ENCODE measurements at places on chromosomes 16 and 17. TPM values are rescaled to one million over a fixed set of nuclear protein-coding genes. Genes with fewer than 3 reads are reported as not detected.

Gene ATP1B2
- polyA plus RNA-seq, result 0.05 TPM

- no peak overlapping the region for H3K27ac ChIP-seq
- peaks cover 6% of the 10 kb centered on the region for H3K36me3 ChIP-seq
- H3K27me3 ChIP-seq, result no peaks in the 10 kb centered on the region
- H3K4me1 ChIP-seq, result peaks cover 9% of the 10 kb centered on the region
Observed at GRCh38 chr16:9088848-9089247, 2.6 kb upstream of the HAPSTR1 start.

DNA sequence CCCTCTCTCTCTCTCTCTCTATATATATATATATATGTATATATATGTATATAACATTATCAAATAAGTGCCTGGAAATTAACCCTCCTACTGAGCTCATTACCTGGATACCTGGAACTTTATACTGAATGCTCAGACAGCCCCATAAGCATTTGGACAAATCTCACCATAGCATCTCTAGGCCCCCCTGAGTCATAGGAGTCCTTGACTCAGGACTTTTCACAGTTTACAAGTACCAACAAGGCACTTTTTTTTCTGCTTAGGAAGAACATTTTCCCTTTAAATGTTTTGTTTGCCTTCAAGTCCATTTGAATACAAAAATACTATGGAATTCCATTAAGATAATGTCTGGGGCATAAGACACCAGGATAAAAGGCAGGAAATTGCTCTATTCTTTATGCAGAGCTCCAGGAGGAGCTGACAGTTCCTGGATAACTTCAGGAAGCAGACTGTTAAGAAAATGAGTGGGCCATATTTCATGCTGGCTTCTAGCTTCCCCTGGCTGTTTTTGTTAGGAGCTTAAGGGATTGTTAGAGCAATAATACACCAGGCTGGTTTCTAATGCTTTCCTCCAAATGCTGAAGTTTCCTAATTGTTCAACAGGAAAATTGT is 171.7 kb upstream of the ASIC2 start:
- no peaks in the 10 kb centered on the region for H3K4me1 ChIP-seq
- H3K36me3 ChIP-seq, result no peaks in the 10 kb centered on the region
- H3K27ac ChIP-seq, result no peak overlapping the region
- H3K27me3 ChIP-seq, result no peaks in the 10 kb centered on the region
- DNase-seq, result no peak
- H3K4me3 ChIP-seq, result no peak overlapping the region

DNA sequence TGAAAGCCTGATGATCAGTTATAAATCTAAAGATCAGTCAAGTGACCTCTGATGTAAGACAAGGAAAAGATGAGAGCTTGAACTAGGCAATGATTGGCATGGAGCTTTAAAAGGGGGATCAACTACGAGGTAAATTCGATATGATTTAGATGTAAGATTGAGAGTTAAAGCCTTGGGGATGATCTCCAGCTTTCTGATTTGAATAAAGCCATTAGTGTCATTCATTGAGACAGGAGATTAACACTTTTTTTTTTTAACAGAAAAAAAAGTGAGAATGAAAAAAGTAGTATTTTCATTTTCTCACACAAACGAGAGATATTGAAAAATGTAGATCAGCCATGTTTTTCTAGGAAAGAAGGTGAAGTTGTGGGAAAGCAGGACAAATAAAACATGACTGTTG is 225.4 kb downstream of the CNTNAP4 start:
- no peak overlapping the region for H3K4me3 ChIP-seq
- no peak overlapping the region for H3K27ac ChIP-seq
- H3K4me1 ChIP-seq, result no peaks in the 10 kb centered on the region
- no peak for DNase-seq
- no peaks in the 10 kb centered on the region for H3K36me3 ChIP-seq
